ENCODE measurements at places on chromosomes 4 and X.
A peak's percentile ranks its signal among the peaks of the same experiment; 100 is the strongest.

- no peak for DNase-seq
These were observed 80.7 kb downstream of the SYNPO2 start for GRCh38 chr4:118969359-118969758.

GRCh38 chr4:122687531-122688061, 44.9 kb upstream of the BBS12 start:
- no peak for DNase-seq

GRCh38 chrX:119240356-119240755, 4.3 kb downstream of the PGRMC1 start:
- DNase-seq, result no peak

DNA sequence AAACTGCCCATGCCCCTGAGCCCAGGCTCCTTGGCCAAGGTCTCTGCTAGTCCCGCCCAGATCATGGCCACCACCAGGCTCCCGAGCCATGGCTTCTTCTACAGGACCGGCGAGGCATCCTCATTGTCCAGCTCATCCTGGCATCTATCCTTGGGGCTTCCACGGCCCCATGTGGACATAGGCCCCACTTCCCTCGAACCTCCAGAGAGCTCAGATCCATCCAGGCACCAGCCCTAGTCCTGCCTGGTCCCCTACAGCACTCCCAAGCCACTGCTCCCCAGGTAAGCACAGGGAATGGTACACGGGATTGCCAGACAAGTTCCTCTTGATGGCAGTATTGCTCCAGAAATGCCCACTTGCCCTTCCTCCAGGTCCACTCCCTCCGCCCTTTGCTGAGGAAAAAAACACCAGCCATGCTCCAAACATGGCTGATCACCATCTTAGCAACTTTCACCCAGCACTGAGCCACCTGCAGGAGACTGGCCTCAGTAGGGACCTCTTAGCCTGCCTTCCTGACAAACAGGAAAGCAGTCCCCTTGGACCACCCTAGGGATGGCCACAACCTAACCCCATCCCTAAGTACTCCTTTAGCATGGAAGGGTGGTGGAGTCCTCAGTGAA, 272.1 kb upstream of the AGTR2 start:
- DNase-seq, result no peak

DNA sequence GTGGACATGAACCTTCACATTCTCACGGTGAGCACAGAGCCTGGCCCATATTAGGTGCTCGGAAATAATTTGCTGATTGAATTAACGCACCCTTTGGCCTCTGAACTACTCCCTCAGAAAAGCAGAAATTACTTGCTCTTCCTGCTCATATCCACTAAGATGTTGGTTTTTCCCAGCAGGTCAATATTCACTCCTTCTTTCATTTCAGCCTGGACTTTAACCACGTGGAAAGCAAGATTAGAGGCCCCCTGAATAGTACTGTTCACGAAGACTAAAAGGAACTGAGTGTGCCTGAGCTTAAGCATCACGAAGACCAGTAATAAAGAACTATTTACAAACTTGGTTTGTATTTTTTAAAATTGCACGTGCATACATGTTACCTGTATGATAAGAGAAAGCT, 9.9 kb downstream of the MTNR1A start:
- no peak for DNase-seq

- no peak for DNase-seq
These were observed 13.9 kb downstream of the NIPAL1 start for GRCh38 chr4:48030470-48030869.

GRCh38 chr4:15906020-15906443, 32.5 kb downstream of the FGFBP1 start:
- DNase-seq, result no peak

DNA sequence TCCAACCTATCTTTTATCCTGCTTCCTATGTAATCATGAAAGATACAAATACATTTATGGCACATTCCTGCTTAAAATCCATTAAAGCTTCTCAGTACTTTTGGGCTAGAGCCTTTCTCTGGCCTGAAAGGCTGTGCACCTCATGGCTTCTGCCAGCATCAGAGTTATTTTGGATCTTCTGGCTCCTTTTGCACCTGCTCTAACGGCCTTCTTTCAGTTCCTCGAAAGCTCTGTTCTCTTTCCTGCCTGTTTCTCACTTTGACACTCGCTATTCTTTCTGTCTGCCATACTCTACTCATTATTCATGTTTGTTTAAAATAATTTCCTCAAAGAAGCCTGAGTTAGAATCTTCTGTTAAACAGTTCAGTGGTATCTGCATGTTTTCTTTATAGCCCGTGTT, 86.0 kb downstream of the LRP2BP start:
- DNase-seq, result no peak

- DNase-seq, result no peak
These were observed 31.4 kb downstream of the RGS12 start for GRCh38 chr4:3324093-3324815.

DNA sequence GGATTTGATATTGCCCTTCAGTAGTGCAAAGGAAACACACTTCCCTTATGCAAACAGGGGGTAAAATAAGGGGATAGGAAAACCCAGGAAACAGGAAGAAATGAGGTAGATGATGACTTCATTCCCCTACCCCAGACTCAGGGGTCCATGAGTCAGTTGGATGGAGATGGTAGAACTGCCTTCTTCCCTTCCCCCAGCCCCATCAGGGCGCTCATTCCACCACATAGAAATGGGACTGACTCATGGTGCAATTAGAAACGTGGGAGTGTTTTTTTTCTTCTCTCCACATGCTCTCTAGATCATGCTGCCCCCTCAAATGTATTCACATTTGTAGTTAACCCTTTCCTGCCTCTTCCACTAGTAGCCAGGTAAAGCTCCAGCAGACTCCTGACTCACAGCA, 23.1 kb upstream of the ARMCX2 start:
- DNase-seq, result no peak

DNA sequence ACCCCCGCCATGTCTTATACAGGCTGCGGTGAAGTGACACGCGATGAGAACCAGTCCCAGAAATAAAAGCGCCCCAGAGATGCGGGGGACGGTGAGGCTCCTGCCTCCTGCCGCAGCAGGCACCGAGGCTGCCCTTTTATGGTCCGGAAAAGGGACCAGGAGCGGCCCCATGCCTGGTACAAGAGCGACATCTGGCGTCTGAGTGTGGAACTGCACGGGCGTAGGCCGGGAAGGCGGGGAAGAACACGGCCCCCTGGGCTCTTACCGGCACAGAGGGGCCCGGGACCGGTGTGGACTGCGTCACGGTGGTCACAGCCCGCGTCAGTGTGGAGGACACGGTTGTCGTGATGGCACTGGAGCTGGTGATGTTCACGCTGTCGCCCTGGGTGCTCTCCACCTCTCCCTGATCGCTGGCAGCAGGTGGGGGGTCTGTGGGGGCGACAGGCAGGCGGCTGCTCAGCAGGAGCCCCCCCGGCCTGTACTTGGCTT, 8.9 kb upstream of the RENBP start:
- DNase-seq, result peak; percentile 58

DNA sequence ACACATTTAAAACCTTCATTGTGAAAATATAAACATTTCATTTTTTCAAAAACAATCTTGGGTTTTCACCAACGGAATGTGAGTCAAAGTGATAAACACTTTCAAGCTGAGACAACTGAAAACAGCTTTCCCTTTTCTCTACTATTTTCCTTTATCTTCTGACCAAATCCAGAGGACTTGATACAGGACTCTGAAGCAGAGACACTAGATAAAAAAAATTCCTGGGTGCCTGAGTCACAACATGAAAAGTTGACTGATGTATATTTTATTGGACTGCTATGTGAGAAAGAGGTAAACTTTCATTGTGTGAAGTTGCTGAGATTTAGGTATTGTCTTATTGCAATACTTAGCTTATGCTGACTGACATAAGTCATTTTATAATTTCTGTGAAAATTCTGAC, 411.2 kb downstream of the SPOCK3 start:
- no peak for DNase-seq

GRCh38 chrX:124239324-124239723, 93.1 kb upstream of the TEX13D start:
- DNase-seq, result no peak
